ENCODE measurements at places on chromosomes 13 and 19.

DNA sequence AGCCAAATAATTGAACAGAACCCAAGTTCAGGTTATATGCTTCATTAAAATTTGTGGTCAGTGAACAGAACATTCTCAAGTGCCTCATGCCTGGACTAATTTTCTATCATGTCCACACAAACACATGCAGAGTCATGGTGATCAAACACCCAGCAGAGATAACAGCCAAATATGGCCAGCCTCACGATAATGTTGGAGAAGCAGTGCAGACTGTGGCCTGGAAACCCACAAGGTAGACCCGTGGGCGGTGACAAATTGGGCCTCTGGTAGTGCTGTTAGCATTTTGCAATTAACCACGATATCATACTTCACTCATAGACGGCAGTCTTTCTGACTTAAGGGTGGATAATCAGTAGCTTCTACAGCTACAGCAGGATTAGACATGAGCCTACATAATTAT is 35.0 kb upstream of the VWA8 start:
- no peak for DNase-seq

DNA sequence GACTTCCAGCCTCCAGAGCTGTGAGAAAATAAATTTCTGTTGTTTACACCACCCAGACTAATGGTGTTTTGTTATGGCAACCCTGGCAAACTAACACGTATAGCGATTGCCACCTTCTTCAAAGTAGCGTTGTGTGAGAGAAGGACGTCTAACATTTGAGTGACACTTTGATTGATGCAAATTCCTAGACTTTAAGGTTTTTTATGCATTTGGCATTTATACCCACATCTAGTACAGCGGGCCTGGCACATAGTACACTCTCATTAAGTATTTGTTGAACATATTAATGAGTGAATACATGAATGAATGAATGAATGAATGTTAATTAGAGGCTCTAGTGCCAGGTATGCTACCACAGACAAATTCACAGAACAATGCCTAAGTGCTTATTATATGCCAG is 36.7 kb downstream of the POU4F1 start:
- DNase-seq = no peak

DNA sequence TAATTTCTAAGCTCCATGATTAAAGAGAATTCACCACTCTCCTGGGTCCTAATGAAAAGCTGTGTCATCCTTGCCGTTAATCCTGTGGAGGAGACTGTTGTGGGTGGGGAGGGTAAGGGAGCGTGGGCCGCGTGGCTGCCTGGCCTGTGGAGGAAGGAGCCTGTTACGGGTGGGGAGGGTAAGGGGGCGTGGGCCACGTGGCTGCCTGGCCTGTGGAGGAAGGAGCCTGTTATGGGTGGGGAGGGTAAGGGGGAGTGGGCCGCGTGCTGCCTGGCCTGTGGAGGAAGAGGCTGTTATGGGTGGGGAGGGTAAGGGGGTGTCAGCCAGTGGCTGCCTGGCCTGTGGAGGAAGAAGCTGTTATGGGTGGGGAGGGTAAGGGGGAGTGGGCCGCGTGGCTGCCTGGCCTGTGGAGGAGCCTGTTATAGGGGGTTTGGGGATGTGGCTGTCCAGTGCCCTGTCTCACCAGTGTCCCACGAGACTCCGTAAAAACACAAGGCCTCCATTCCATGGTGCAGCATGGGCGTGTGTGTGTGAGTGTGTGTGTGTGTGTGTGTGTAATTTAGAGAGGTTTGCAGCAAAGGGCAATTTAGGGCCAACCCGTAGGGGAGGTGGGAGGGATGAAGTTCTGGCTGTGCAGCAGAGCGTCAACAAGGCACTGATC is 15.6 kb upstream of the DCUN1D2 start:
- no peak for DNase-seq

DNA sequence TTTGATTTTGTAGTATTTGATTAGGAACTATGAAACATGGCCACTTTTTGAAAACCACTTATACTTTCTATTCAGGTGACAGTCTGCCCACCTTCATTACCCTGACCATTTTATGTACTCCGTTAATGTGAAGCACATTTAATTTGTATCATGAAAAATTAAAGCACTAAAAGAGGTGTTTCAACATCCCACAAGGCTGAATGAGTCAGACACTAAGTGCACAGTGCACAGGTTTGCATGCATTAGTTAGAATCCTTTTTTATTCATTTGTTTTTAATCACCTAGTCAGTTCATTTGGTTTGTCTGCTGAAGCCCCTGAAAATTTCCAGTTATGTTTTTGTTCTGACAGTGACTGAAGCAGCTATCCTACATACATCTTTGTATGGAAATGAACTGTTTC is 271.0 kb downstream of the SLITRK5 start:
- DNase-seq = no peak

DNA sequence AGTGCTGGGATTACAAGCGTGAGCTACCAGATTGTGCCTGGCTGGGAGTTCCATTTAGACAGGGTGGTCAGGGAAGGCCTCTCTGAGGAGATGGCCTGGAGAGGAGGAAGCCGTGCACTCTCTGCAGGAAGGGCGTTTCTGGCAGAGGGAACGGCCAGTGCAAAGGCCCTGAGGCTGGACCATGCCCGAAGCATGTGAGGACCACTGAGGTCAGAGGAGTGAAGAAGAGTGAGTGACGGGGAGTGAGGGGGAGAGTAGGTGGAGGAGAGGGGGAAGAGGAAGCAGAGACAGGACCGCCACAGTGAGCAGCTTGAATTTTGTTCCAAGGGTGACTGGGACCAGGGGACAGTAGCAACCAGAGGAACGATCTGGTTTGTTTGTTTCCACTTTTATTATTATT is 32.6 kb downstream of the CELF5 start:
- no peak for DNase-seq
